ENCODE measurements at places on chromosomes 2 and 18.

DNA sequence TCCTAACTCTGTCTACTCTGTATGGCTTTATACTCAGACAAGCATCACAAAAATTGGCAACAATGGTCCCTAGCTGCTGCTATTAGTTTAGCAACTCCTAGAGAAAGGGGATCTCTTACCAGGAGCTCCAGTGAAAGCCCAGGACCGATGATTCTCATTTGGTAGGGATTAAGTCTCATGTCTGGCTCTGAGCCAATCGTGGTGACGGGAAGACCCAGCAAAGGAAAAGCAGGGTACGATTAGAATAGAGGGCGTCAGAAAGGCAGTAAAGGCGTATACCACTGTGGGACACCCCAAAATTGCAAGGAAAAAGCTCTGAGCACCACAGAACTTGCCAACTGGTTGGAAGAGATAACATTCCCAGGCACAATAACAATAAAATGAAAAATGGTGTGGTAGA, 129.5 kb downstream of the MTCL1 start:
- DNase-seq, result no peak

- no peak for DNase-seq
These were observed 1.2 kb upstream of the TANC1 start for GRCh38 chr2:158967114-158967730.

GRCh38 chr2:191302459-191303139, 57.4 kb downstream of the MYO1B start:
- no peak for DNase-seq

GRCh38 chr2:46985512-46985911, 69.9 kb upstream of the MCFD2 start:
- DNase-seq, result no peak

GRCh38 chr2:216404010-216404618, 8.2 kb upstream of the SMARCAL1 start:
- DNase-seq, result no peak

- DNase-seq, result no peak
These were observed 49.9 kb upstream of the SLC14A2 start for GRCh38 chr18:45565280-45565970.

DNA sequence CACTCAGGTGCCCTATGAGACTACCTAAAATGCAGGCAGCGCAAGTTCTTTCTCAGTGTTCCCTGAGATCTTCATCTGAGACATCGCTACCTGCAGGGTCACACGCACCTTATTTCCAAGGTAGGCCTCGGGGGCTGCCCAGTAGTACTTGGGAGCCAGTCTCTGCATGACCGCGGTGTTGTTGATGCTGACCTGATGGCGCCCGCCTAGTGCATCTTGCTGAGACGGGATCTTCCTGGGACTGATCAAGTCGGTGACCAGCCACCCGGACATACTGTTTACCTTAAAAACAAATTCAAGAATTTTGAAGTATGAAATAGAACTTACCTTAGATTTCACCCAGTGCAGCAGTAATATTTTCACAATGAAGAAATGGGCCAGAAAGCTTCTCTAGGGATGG, 80.1 kb downstream of the LAMA1 start:
- DNase-seq, result no peak

- peak; percentile 61 for DNase-seq
These were observed 49.9 kb upstream of the DAPL1 start for GRCh38 chr2:158745067-158745865.

- no peak for DNase-seq
These were observed 443.7 kb upstream of the CELF4 start for GRCh38 chr18:38009320-38009719.
